ENCODE measurements at places on chromosomes 6 and 20.

GRCh38 chr20:63942250-63942951, 13.8 kb downstream of the UCKL1 start:
- no peak for DNase-seq

GRCh38 chr20:39263076-39263475, 300.9 kb downstream of the DHX35 start:
- no peak for DNase-seq

GRCh38 chr6:43762966-43763695, 6.9 kb upstream of the VEGFA start:
- no peak for DNase-seq

DNA sequence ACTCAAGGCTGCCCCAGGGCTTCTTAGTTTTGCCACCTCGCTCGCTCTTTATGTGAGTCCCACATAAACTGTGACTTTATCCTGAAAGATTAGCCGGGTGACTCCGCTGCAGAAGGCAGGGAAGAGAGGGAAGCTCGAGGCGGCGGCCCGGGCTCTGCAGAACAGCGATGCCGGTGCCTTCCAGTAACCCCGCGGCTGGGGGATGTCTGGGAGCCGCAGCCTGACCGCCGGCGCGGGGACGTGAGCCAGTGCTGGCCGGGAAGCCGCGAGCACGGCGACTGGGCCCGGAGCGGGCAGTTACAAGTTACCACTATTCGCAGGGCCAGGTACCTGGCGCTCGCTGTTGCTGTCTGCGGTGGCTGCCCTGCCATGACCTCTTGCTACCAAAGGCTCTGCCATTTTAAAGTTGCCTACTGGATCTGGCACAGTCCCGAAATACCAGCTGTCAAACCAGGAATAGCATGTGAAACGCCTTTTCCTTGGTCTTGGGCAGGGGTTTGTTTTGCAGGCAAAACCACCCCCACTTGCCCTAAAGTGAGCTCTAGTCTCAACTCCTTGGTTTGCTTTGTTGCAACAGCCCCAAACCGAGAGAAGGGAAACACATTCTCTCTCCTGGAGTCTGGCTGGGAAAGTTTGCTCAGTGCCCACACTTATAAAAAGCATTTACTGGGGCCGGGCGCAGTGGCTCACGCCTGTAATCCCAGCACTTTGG, 124.0 kb upstream of the SLC2A12 start:
- DNase-seq = no peak

- DNase-seq = no peak
Observed at GRCh38 chr6:130699742-130700141, 127.5 kb upstream of the SMLR1 start.

- no peak for DNase-seq
Observed at GRCh38 chr6:79152269-79152737, 74.2 kb upstream of the PHIP start.

- DNase-seq = no peak
Observed at GRCh38 chr6:44043479-44044153, 83.6 kb downstream of the MRPL14 start.

- no peak for DNase-seq
Observed at GRCh38 chr6:33824461-33825154, 20.8 kb upstream of the MLN start.

- DNase-seq = no peak
Observed at GRCh38 chr6:54308289-54308985, at the start of gene TINAG. TSS of gene TINAG (plus strand) at chr6:54308441. CDS start at chr6:54308551, 110 bp downstream.

DNA sequence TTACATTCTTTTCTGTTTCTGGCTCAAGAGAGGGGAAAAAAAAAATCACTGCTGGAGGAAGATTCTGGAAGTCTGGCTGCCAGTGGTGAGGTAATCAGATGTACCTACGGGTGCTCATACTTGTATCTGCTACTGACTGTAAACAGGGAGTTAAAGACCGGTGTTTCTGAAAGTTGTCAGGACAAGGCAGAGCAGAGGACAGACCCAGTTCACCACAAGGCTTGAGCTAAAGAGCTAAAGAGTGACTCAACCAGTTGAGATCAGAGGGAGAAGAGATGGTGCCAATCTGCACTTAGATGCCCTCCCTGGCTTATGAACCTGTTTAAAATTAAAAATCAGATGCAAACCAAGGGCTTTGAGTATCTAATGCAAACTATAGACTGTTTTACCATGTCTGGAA, 55.4 kb downstream of the CEP162 start:
- no peak for DNase-seq

- no peak for DNase-seq
Observed at GRCh38 chr20:16017656-16018055, 555.6 kb downstream of the KIF16B start.

DNA sequence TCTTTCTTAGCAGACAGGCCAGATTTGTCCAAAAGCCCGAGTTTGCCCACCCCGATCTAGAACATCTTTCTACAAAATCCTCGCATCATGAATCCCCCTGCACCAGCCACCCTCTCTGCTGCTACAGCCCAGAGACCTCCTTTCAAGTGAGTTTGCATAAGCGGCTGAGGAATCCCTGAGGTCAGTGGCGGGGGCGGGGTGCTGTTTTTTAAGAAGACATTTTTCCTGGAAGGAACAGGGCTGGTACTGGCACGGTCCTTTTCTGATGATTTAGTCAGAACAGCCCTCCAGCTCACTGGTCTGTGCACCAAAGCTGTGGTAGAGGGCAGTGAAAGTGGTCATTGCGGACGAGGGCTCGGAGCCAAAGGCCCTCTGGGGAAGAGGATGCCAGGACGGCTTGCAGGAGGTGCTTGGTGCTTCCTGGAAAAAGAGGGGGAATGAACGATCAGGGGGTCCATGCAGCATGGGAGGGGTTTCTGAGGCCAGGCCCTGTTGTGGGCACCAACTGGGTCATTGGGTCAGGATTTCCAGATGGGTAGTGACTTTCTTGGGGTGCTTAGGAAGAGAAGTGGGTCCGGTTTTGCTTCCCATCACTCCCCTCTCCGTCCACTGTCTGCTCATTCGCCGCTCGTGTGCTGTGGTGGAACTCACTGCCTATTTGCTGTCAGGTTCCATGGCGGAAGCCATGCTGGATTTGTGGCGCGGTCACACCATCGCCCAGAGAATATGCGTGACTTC, 50.4 kb downstream of the GNAS-AS1 start:
- DNase-seq = no peak

DNA sequence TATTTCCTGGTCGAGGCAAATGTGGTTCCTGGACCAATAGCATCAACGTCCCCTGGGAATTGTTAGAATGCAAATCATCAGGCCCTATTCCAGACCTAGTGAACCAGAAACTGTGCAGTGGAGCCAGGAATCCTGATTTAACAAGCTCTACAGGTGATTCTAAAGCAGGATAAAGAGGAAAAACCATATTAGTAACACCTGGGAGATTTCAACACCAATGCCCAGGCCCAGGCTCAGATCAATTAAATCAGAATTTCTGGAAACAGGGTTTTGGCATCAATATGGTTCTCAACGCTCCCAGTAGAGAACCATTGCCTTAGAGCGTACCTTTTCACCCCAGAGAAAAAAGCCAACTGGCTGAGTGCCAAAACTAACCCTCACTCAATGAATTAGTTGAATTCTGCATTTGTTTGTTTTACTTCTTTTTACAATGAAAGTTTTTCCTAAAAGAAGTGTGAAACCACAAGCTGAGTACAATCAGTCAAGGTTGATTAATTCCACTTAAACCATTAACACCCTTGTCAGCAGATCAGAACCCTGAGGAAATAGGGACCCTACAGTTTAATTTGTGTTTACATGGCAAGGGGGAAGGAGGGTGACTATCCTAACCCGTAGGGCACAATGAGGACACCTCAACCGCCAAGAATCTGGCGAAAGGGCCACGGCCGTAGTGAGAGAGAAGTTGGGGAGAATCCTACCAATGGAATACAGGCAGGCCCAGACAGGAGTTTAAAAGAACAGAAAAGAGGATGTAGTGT, 34.9 kb upstream of the LOC128125822 start:
- no peak for DNase-seq

GRCh38 chr6:131733376-131734016, 22.7 kb upstream of the CTAGE9 start:
- DNase-seq = no peak

GRCh38 chr6:52503851-52504781, 72.7 kb downstream of the TRAM2 start:
- no peak for DNase-seq

DNA sequence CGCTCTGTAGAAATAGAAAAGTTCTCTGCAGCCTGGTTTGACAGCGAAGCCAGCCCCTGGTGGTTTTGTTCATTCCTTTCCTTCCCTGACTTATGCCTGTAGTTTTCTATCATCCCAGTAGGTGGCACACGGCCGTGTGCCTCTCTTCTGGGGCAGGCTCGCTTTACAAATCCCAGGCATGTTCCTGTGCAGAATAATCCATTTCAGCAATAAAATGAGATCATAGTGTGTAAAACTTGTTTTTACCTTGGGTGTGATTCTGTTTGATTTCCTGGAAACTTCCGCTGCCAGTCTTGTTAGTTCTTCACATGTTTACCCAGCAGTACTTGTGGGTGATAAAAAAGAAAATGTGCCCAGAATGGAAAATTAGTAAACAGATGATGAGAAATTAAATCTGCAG, 7.4 kb upstream of the INSM1 start:
- no peak for DNase-seq

Measured in stimulated activated CD4-positive, alpha-beta T cell treated with anti-CD3 and anti-CD28 coated beads, Interleukin-15, amount 100 ng/mL, for 1 hour (primary cell).